ENCODE measurements at places on chromosomes 1 and 21.

DNA sequence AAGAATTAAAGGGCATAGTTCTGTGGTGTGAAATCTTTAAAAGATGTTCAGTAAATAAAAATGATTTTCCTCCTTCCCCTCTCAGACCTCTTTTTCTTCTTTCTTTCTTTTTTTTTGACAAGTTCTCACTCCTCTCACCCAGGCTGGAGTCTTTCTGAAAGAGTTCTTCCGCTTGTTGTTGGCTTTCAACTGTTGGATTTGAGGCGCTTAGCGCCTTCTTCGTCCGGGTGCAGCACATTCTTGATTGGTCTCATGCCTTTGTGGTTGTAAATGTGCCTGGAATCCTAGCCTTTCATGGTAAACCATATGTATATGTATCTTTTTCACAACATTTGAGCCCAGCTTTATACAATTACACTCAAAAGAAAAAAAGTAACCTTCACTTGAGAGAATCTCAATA, 980 bp upstream of the METTL18 start:
- DNase-seq = peak; percentile 6

DNA sequence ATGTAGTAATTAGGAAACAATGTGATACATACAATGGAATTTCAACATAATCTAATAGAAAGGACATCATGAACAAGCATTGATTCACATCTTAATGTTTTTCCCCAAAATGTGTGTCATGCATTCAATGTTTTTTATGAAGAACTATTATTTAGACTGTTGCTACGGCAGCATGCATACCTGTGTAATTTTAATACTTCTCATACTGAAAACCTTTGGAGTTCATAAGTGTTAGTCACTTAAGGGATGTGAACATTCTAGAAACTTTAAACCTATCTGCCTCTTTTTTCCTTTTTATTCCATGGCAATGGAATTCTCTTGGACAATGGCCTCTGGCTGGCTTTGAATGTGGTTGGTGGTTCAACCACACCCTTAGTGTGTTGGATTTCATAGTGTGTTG, 48.6 kb downstream of the TMPRSS15 start:
- no peak for DNase-seq

- DNase-seq = no peak
Measured at GRCh38 chr1:245691897-245692296, 537.1 kb downstream of the KIF26B start.

GRCh38 chr1:7642418-7642704, 128.7 kb upstream of the VAMP3 start:
- DNase-seq = no peak

DNA sequence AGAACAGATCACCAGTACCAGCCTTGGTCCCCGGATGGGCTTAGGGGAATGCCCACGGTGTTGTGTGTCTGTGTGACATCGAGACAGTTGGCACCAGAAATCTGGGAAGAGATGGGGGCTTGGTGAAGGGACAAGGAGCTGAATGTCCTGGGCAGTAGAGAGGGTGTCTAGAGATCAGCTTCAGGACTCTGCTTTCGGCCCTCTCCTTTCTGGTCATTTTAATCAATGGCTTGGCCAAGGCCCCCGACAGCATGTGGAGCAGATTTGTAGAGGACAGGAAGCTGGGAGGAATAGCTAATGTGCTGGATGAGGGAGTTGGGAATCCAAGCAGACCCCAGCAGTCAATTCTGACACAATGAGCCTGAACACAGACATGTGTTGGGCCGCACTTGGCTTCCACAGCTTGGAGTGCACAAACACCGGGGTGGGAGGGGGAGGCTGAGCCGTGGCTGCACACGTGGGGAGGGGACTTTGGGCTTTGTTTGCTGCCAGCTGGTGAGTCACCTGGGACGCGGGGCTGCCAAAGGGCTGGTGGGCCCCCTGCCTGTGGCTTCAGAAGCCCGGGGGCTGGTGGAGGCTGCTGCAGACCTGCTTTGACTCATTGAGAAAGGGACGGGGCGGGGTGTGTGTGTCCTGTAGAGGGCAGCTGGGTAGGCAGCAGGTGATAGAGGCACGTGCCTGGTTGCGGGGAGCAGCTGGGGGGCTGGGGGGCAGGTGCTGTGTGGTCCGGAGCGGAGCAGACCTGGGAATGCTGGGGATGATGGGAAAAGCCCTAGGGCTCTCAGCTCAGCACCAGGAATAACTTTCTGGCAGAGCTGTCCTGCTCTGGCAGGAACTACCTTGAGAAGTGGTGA, 20.9 kb downstream of the SLC1A7 start:
- no peak for DNase-seq

- DNase-seq = no peak
Measured at GRCh38 chr1:224559981-224560728, 56.0 kb upstream of the CNIH3 start.

- DNase-seq = no peak
Measured at GRCh38 chr1:12083766-12084165, 20.7 kb downstream of the TNFRSF8 start.

DNA sequence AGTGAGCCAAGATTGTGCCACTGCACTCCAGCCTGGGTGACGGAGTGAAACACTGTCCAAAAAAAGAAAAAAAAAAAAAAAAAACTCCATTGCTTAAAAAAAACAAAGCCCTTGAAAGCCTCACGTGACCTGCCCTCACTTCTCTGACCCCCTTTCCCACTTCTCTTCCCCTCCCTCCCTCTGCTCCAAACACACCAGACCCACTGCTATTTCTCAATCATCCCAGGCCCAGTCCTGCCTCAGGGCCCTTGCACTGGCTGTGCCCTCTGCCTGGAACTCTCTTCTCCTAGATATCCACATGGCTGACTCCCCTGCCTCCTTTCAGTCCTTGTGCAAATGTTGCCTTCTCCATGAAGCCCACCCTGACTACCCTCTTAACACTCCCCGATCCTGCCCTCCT, 45.4 kb upstream of the TARDBP start:
- no peak for DNase-seq

DNA sequence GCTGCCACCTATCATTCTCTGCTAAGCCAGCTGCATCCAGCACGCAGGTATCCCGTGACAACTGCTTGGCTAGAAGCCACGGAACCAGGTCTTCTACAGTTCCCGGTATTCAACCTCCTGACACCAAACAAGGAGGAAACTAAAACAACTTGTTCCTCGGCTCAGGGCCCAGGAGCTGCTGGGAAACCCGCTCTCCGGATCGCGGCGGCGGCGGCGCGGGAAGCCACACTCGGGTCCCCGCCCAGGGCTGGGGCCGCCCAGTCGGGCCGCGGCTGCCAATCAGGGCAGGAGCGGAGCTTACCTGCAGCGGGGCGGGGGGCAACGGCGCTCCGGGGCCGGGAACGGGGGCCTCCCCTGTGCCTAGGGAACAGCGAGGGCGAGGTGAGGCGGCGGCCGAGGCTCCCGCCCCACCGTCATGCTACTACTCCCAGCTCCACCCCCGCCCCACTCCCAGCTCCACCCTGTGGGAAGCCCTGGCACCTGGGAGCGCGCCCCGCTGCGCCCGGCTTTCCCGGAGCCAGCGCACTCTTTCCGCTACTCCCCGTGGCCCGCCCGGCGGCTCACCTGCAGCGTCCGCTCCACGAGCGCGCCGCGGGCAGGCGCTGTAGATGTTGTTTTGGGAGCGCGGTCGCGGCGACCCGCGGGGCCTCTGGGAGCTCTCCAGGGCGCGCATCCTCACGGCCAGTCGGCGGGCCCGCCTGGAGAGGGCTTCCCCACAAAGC, 12.1 kb downstream of the IL24 start:
- no peak for DNase-seq

DNA sequence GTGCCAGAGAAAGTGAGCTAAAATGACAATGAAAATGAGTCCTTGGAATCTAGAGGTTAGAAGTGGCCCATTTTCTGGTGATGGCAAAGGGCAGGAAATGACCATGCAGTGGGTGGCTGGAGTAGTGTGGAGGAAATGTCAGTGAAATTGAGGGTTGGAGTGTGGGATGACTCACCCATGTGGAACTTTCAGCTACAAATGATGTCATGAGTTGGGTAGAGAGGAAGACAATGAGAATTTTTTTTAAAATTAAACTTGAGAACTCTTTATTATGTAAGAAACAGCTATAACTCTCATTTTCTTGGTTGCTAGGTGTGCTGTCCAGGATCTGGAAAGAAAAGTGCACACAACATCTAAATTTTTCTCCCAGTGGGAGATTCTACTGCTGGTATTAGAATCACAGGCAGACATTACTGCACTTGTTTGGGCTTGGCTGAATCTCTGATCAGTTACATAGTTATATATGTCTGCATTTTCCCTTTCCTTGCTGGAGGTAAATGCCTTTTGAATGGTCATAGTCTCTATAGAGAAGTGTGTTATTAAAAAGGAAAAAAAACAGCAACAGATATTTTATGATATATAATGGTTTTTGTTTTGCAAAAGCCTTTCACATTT, 56.8 kb upstream of the GNG12 start:
- no peak for DNase-seq

- no peak for DNase-seq
Measured at GRCh38 chr1:70836456-70836855, 211.2 kb downstream of the PTGER3 start.

GRCh38 chr1:237580726-237581125, 310.0 kb downstream of the ZP4 start:
- no peak for DNase-seq

DNA sequence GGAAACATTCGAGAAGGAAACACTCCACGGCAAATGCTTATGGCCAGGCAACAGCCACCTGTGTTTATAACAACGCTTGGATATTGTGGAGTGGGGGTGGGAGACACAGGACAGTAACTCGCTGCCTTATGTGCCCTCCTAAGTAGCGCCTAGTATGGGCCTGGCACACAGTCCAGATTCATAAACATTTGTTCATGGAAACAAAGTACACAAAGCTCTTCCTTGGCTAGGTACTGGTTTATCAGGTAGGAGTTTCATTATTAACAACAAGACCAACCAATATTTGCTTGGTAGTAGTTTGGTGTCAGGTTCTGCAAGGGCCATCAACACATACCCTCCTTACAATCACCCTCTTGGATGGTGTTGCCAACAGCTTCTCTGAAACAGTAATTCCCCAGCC, 23.4 kb downstream of the TMCO4 start:
- no peak for DNase-seq

- no peak for DNase-seq
Measured at GRCh38 chr1:97254731-97255463, 533.3 kb downstream of the PTBP2 start.

DNA sequence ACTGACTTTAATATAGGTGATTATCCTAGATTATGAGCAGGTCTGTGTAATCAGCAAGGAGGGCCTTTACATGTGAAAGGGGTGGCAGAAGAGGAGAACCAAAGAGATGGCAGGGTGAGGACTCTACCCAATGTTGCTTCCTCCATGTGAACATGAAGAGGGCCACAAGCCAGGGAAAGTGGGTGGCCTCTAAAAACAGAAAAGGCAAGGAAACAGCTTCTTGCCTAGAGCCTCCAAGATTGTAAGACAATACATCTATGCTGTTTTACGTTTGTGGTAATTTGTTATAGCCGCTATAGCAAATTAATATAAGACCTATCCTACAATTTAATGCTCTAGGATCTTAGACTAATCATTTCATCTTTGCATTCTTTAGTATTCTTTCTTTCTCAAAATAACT, 85.5 kb downstream of the PLPP3 start:
- DNase-seq = no peak

GRCh38 chr1:221573756-221574155, 168.1 kb downstream of the DUSP10 start:
- no peak for DNase-seq

DNA sequence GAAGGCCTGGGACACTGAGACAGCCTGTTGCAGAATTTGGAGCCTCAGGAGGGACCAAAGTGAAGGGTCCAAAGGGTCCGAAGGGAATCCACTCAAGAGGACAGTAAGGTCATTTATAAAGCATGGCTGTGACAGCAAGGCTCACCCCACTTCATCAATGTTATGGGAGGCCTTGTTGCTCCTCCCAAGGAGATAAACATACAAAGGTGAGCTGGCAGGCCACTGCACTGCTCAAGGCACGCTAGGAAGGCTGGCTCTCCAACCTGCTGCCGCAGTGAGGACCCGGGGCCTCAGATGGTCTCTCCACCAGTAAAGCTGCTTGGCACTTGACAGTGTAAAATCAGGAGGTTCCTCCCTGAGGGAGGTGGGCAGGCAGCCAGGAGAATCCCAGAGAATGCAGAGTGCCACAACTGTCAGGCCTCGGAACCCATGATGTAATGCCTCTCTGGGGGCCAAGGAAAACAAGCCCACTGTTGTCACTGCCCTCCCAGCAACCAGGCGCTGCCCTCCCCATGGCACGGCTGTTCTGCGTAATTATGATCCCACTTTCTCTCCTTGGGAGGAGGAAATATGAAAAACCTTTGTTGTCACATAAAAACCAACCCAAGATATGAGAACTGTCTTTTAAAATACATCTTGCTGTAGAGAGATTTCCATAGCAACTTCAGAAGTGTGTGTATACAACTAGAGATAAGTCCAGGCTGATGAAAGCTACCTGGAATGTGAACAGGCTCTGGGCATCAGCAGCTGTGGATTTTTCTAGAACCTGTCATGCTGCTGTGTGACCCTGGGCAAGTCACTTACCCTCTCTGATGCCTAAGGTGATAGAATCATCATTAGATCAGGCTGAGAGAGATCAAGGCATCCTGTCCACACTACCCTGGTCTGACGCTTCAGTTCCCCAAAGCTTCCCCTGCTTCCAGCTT, 102.5 kb downstream of the KCNN3 start:
- no peak for DNase-seq

GRCh38 chr1:244075247-244075722, 24.2 kb downstream of the ZBTB18 start:
- DNase-seq = no peak

Measured in stimulated activated CD4-positive, alpha-beta T cell treated with anti-CD3 and anti-CD28 coated beads, Interleukin-2, amount 100 ng/mL, for 24 hours (primary cell).